ENCODE measurements at places on chromosomes 2 and 18.
A peak's percentile ranks its signal among the peaks of the same experiment; 100 is the strongest.

- no peak for DNase-seq
Measured at GRCh38 chr2:231351648-231352047, 43.9 kb upstream of the B3GNT7 start.

GRCh38 chr18:24220318-24220688, 81.4 kb downstream of the CABYR start:
- no peak for DNase-seq

- no peak for DNase-seq
Measured at GRCh38 chr18:28875059-28875458, 698.1 kb upstream of the CDH2 start.

DNA sequence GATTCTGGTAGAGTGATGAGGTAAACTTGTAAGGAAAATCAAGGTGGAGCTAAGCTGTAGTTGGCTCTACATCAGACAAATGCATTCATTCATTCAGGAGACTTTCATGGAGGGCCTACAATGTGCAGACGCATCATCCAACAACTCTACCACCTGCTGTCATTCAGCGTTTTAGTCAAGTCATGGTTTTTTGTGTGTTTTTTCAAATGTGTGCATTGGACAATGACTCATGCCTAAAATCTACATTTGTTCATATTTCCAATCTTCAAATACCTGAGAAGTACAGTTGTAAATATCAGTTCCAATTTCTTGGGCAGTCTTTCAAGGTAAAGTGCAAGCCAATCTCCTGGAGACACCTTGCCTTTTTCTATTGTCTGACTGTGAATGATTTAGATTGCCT, 108.0 kb upstream of the LGALSL start:
- DNase-seq: no peak

GRCh38 chr2:55063713-55064323, 13.6 kb upstream of the RTN4 start:
- DNase-seq: no peak

GRCh38 chr2:29000481-29000880, 19.4 kb downstream of the TOGARAM2 start:
- DNase-seq: no peak

GRCh38 chr2:132400901-132401240, 15.7 kb upstream of the GPR39 start:
- no peak for DNase-seq

- no peak for DNase-seq
Measured at GRCh38 chr2:238521870-238522269, 95.1 kb downstream of the ASB1 start.

GRCh38 chr2:173079973-173080860, 4.6 kb downstream of the MAP3K20 start:
- peak; percentile 43 for DNase-seq

DNA sequence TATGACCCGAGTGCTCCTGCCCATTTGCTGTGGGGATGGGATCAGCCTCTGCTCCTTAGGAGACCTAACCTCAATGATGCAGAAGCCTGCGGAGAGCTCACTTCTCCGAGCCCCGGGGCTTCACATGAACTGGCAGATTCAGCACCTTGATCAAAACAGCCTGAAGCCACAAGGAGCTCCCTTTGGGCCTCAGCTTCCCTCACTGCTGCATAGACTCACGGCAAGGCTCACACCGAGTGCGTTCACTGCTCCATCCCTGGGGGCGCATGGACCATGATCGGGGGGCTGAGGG, 33.0 kb downstream of the CRACDL start:
- no peak for DNase-seq

DNA sequence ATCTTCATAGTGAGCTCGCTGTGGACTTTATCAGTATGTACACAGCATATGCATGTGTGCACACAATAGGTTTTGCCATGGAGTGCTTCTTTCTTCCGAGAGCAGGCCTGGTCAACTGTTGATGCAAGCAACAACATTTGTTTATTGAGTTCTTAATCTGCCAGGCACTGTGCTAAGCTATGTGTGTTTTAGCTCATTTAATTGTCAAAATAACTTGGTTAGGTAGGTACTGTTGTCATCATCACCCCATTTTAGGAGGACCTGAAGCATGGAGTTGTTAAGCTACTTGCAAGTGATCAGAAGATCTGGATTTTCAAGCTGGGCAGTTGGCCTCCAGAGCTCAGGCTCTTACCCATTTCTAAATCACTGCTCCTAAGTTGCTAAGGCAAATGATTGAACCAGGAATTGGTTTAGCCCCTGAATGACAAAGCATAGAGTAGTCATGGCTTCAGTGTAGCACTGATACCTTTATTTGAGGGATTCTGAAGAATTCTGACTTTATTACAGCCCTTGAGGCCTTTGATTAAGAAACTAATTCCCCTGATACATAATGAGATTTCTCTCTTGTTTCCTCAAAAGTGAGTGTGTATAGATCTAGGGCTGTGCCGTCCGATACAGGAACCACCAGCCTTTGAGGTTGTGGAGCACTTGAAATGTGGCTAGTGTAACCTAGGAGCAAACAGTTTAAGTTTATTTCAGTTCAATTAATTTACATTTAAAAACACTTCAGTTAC, 132.9 kb downstream of the FMNL2 start:
- DNase-seq: no peak

- DNase-seq: no peak
Measured at GRCh38 chr2:95273566-95274290, 521 bp upstream of the PROM2 start.

DNA sequence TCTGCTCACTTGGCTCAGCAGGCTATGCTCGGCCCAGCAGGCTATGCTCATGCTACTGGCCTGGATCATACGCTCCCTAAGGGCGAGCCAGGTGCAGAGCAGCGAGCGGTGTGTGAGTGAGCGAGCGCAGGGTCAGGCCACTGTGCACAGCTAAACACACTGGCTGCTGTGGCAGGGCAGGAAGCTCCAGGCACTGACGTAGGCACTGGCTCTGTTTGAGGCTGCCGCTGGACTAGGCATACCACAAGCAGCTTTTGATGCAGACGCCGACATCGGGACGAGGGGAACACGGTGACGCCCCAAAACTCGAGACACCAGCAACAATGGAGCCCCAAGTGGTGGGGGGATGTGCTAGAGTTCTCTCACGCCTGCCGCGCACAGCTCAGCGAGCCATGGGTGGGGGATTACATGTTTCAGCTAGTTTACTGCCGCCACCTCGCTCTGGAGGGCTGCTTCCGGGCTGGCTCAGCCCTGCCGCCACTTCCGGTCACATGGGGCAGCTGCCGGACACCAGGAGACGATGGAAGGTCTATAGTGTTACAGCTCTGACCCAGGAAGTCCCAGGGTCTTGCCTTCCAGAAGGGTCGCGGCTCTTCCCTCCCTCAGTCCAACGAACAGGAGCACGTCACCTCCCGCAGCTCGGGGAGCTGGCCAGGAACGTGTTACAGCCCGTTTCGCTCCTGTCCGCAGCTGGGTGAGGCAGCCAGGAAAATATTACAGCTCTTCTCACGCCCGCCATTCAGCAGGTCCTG, 1176.9 kb upstream of the LRRTM1 start:
- no peak for DNase-seq

GRCh38 chr18:36734596-36734995, 94.2 kb downstream of the TPGS2 start:
- no peak for DNase-seq

DNA sequence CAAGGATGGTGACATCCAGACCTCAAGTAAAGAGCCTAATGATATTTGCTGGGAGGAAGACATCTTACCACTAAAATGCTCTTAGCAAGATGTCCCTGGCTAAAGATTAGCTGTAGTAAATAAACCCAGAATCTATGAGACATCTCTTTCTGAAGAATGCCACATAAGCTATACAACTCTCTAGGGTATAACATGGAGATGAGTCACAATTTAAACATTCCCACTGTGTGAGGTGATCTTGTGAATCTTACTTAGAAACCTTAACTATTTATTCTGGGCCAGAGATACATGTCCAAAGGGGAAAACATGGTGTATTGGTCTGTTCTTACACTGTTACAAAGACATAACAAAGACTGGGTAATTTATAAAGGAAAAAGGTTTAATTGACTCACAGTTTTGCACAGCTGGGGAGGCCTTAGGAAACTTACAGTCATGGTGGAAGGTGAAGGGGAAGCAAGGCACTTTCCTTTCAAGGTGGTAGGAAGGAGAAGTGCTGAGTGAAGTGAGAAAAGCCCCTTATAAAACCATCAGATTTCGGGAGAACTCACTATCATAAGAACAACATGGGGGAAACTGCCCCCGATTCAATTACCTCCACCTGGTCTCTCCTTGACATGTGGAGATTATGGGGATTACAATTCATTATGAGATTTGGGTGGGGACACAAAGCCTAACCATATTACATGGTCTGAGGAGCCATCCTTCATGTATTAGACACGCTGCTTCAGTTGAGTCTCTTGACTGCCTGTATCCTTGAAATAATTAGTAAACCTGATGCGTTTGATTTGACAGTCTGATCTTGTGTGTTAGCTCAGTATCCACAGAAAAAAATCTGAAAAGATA, 17.1 kb downstream of the KRCC1 start:
- peak; percentile 32 for DNase-seq

- DNase-seq: no peak
Measured at GRCh38 chr2:63582873-63583272, 5.4 kb downstream of the WDPCP start.

DNA sequence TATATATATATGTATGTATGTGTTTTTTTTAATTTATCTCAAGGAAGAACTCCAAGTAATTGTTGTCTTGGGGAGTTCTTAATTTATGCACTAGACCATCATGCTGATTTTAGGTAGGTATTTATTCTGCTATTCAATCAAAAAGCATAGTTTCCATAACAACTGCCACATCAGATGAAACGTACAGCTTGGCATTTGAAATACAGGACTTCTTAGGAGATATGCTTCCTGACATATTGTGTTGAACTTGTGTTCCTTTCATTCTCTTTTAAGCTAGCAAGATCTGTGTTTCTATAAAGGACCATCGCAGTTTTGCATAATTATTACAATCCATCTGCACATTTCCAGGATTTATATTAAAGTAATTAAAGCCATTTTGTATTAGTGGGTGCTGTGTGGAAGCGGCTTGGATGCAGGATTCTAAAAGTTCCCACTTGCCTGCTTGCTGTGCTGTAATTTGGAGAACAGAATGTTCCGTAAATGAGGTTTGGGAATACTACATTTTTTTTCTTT, 343.5 kb upstream of the FANCL start:
- DNase-seq: no peak

- DNase-seq: no peak
Measured at GRCh38 chr2:216994353-216994854, 134.5 kb upstream of the TNP1 start.

GRCh38 chr2:194090251-194090905, 1566.6 kb upstream of the SLC39A10 start:
- DNase-seq: no peak

- DNase-seq: no peak
Measured at GRCh38 chr18:46449033-46449432, 208.0 kb downstream of the LOXHD1 start.

DNA sequence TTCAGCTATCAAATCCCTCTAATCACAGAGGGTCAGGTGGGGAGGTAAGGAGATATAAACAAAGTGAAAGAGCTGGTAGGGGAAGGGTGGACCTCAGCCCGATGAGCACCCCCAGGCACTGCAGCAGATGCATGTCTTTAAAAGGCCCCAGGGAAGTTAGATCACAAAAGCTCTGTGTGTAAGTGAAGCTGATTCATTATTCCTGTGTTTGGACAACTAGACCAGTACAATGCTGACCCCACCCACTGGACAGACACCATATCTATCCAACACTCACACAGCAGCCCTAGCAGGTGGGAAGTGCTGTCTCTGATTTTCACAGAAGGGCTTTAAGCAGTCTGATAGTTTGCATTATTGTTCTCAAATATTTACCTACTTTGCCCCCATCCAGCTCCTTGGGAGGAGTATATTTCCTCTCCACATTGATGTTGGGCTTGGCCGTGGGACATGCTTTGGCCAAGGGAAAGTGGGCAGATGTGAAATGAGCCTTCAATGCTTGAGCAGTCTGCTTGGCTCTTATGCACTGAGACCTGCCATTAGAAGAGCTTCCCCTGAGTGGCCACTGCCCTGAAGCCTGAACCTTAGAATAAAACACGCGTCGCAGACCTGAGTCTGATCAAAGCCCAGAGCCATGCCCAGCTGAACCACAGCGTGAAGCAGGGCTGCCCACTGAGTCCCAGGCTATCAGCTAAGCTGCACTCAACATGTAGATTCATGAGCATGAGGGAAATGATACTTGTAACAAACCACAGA, 111.4 kb downstream of the COPS8 start:
- peak; percentile 25 for DNase-seq

GRCh38 chr2:226515344-226516055, 284.1 kb downstream of the IRS1 start:
- no peak for DNase-seq

GRCh38 chr2:233240897-233241296, 10.6 kb upstream of the ATG16L1 start:
- no peak for DNase-seq

- DNase-seq: no peak
Measured at GRCh38 chr2:56753182-56753581, 569.4 kb downstream of the CCDC85A start.

GRCh38 chr2:235606004-235606715, 112.3 kb downstream of the AGAP1 start:
- DNase-seq: no peak

GRCh38 chr18:708096-708495, 4.3 kb downstream of the ENOSF1 start:
- DNase-seq: no peak

DNA sequence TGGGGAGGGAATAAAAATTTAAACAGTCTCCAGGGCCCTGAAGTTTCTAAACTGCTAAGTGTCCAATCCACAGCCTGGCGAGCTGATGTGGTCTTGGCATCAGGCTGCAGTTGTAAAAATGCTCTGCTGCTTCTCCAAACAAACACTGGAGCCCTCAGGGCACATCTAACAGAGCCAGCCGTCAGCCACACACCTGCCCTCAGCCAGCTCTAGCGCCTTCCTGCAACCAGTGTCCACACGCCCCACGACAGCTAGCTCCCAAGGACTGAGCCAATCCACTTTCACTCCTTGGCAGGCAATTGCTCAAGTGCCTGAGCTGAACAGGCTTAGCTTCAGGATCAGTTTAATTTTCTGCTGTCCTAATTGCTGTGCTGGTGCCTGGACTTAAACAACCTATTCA, 446.4 kb upstream of the RAB12 start:
- DNase-seq: no peak

DNA sequence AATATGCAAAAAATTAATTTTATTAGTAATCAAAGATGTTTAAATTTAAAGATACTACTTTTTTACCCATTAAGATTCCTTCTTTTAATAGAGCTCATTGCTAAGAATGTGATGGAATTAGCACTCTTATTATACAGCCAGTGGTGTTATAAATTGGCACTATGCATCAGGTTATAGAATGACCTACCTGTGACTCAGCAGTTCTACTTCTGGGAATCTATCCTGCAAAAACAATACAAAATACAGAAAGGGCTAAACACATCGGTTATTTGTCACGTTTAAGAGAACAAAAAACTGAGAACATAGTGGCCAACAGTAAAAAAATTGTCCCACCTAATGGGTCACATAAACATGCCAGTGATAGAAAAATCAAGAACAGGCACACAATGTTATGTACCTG, 9.4 kb upstream of the ADD2 start:
- no peak for DNase-seq

Data from NCI-H460 (cell line).